ENCODE measurements at places on chromosomes 12 and 14. TPM values are rescaled to one million over a fixed set of nuclear protein-coding genes. Genes with fewer than 3 reads are reported as not detected.

The HECTD4 gene
- total RNA-seq = 62.4 TPM

The ITGB7 gene
- 207 TPM for total RNA-seq

The C12orf50 gene
- total RNA-seq = 0.08 TPM

The A2M gene
- total RNA-seq = not detected

The HAL gene
- 2.1 TPM for total RNA-seq

The STAB2 gene
- not detected for total RNA-seq

The FOXM1 gene
- 194 TPM for total RNA-seq

The COA8 gene
- 33.0 TPM for total RNA-seq

The SLC25A3 gene
- 476 TPM for total RNA-seq

The SLCO1C1 gene
- total RNA-seq = not detected

The B4GALNT3 gene
- total RNA-seq = 5.0 TPM

The OR6C2 gene
- not detected for total RNA-seq

The DDX55 gene
- total RNA-seq = 48.7 TPM

The KRT80 gene
- not detected for total RNA-seq

The OR6S1 gene
- total RNA-seq = not detected

The FAM181A gene
- total RNA-seq = not detected

The PRKCH gene
- total RNA-seq = 2.3 TPM

All from OCI-LY7 (cell line).